Activated T-helper 17 cell treated with anti-CD3 and anti-CD28 coated beads, Interleukin-2, amount 50 U/mL, for 72 hours (primary cell): ENCODE measurements at places on chromosomes 7 and 10. TPM values are rescaled to one million over a fixed set of nuclear protein-coding genes. Genes with fewer than 3 reads are reported as not detected.

GRCh38 chr10:84341983-84342382, 13.6 kb downstream of the CCSER2 start:
- peaks cover 59% of the 10 kb centered on the region for H3K36me3 ChIP-seq
- peaks cover 58% of the 10 kb centered on the region for H3K4me1 ChIP-seq
- H3K27me3 ChIP-seq: no peaks in the 10 kb centered on the region
- peak overlapping the region; percentile 63 for H3K4me3 ChIP-seq
- peak overlapping the region; percentile 26 for H3K27ac ChIP-seq

DNA sequence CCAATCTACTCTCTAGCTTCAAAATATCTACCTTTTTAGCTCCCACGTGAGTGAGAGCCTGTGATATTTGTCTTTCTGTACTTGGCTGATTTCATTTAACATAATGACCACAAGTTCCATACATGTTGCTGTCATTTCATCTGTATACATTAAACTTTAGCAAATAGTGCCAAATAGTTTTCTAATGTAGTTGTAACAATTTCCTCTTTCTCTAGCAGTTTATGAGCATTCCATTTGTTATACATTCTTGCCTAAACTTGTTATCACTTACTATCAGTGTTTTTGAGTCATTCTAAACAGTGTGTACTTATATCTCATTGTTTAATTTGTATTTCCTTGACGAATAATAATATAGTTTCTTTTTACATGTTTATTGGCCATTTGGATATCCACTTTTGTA, 77.2 kb downstream of the NEUROD6 start:
- no peaks in the 10 kb centered on the region for H3K4me1 ChIP-seq
- no peaks in the 10 kb centered on the region for H3K27me3 ChIP-seq
- no peak for ATAC-seq
- H3K4me3 ChIP-seq: no peak overlapping the region

DNA sequence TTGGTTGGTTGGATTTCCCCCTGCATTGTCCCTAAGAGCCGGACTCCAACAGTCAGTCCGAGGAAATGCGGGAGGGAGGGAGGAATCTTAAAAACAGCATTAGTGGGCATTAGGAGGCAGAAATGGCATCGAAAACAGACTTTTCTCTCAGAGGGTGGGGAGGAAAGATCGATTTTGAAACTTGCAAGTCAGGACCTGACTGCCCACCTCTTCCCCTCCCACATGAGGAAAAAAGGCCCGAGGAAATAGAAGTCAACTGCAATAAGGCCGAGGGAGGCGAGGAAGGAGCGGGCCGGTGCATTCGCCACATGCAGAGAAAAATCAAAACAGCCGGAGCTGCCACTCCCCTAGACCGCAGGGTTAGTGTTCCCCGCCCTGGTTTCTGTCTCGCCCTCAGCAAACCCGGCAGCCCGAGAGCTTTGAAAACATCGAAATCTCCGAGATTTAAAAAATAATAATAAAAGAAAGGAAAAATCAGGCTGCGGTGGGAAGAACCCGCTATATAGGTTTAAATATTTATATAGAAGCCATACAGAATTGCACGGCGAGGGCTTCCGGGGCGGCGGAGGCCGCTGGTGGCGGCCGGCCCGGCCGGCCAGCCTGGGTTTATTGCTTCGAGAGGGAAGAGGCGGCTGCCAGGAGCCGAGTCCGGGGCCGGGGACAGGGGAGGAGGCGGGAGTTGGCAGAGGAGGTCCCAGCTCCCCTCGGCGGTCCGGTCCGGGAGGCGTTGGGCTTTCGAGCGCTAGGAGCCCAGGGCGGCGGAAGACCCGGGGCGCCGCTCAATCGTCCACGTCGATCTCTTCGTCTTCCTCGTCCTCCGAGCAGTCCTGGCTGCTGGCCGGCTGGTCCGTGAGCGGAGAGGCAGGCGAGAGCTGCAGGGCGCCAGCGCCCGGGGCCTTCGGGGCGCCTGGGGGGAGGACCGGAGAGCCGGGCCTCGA, 2.5 kb downstream of the LBX1 start:
- H3K36me3 ChIP-seq: peaks cover 5% of the 10 kb centered on the region
- peaks cover 56% of the 10 kb centered on the region for H3K27me3 ChIP-seq
- H3K4me3 ChIP-seq: peak overlapping the region; percentile 68
- ATAC-seq: peak; percentile 44
- peak overlapping the region; percentile 5 for H3K27ac ChIP-seq

- H3K36me3 ChIP-seq: peaks cover 23% of the 10 kb centered on the region
- H3K4me1 ChIP-seq: no peaks in the 10 kb centered on the region
- no peaks in the 10 kb centered on the region for H3K27me3 ChIP-seq
- H3K27ac ChIP-seq: no peak overlapping the region
Observed at GRCh38 chr7:40077849-40078248, 56.6 kb downstream of the MPLKIP start.

DNA sequence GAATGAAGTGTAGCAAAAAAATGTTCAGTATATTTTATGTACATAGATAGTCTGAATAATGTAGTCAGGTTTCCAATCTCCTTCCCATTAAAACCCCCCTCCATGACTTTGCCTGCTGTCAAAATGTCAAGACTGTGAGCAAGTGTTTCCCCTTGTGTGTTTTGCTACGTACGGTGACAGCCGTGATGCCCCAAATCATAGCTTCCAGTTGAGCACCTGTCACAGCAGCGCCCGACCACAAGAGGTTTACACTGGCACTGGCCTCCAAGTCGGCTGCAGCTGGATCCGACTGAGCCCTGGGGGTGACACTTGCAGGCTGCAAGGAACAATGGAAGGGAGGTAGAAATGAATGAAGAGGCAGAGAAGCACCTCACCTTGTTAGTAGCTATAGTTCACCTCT, 62.3 kb downstream of the LAMB4 start:
- no peaks in the 10 kb centered on the region for H3K4me1 ChIP-seq
- no peak overlapping the region for H3K4me3 ChIP-seq
- H3K36me3 ChIP-seq: no peaks in the 10 kb centered on the region
- ATAC-seq: no peak
- no peaks in the 10 kb centered on the region for H3K27me3 ChIP-seq
- no peak overlapping the region for H3K27ac ChIP-seq

DNA sequence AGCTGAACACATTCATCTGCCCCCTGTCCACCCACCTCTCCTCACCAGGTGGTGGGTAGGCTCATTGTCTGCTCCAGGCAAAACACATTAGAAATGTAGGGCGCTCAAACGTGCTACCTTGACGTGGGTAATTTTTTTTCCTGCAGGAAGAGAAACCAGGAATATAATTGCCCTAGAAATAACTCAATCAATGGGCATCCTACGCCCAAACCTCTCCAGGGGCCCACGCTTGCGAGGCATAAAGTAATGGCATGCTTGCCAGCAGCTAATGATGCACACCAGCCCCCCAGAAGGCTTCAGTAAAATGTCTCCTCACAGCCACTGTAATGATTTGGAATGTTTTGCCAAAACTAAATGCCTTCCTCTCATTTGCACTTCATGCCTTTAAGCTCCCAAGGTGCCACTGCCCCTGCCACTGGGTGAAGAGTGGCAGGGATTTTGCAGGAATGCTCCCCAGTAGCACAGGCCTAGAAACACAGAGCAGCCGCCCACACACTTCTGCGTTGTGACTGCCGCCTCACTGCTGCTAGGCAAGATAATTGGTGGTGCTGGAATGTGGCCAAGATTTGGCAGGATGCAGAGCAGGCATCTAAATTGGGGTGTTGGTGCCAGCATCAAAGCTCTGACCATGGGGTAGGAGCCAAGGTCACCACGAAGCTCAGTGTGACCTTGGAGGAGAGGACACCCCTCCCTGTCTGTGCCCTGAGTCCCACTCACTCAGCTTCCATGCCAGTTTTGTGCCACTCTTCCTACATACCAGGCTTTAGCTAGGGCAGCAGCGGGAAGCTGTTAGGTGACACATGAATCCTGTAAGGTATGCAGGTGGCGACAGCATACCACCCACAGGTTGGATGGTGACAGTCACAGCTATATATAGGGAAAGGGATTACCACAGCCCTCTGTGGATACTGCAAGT, 48.7 kb upstream of the PPP1R3C start:
- H3K4me1 ChIP-seq: peaks cover 8% of the 10 kb centered on the region
- H3K27ac ChIP-seq: no peak overlapping the region
- no peaks in the 10 kb centered on the region for H3K27me3 ChIP-seq
- ATAC-seq: no peak

- H3K36me3 ChIP-seq: no peaks in the 10 kb centered on the region
- no peak overlapping the region for H3K27ac ChIP-seq
- H3K27me3 ChIP-seq: no peaks in the 10 kb centered on the region
- ATAC-seq: no peak
Observed at GRCh38 chr10:73948947-73949633, 38.2 kb downstream of the PLAU start.

GRCh38 chr10:126734967-126735366, 64.5 kb upstream of the C10orf90 start:
- H3K27me3 ChIP-seq: no peaks in the 10 kb centered on the region
- no peak for ATAC-seq
- H3K4me1 ChIP-seq: no peaks in the 10 kb centered on the region
- no peak overlapping the region for H3K4me3 ChIP-seq
- no peaks in the 10 kb centered on the region for H3K36me3 ChIP-seq

GRCh38 chr7:100914879-100915447, 19.3 kb upstream of the ACHE start:
- ATAC-seq: peak; percentile 92
- no peak overlapping the region for H3K27ac ChIP-seq
- peaks cover 22% of the 10 kb centered on the region for H3K27me3 ChIP-seq
- H3K4me1 ChIP-seq: peaks cover 6% of the 10 kb centered on the region
- no peaks in the 10 kb centered on the region for H3K36me3 ChIP-seq

SFTPA1 gene
- total RNA-seq: 0.11 TPM

SPACDR gene
- 17.3 TPM for total RNA-seq

TMEM254 gene
- 8.4 TPM for total RNA-seq

SPDYE8 gene
- total RNA-seq: not detected

MMD2 gene
- total RNA-seq: not detected

OR2A1 gene
- total RNA-seq: 0.05 TPM

WNT16 gene
- not detected for total RNA-seq

RBP4 gene
- total RNA-seq: not detected
